Spleen (tissue), 13 donors: ENCODE measurements at places on chromosomes 7 and 10. TPM values are rescaled to one million over a fixed set of nuclear protein-coding genes. Genes with fewer than 3 reads are reported as not detected.
A peak's percentile ranks its signal among the peaks of the same experiment; 100 is the strongest.

KLF14 gene
- 1.0 TPM for total RNA-seq

ANXA7 gene
- 95.9 TPM for total RNA-seq

NCAPG2 gene
- total RNA-seq: 13.8 TPM

EN2 gene
- total RNA-seq: not detected

PSD gene
- total RNA-seq: 1.3 TPM

AP4M1 gene
- 12.0 TPM for total RNA-seq

TOMM7 gene
- 235 TPM for total RNA-seq

HTR5A gene
- total RNA-seq: not detected

ELAPOR2 gene
- 17.3 TPM for total RNA-seq

KAZALD1 gene
- 26.9 TPM for total RNA-seq

POR gene
- 117 TPM for total RNA-seq

TNS3 gene
- 152 TPM for total RNA-seq

GRCh38 chr10:104274762-104275721 lies 6.1 kb downstream of the GSTO2 start:
- DNase-seq: peak; percentile 87

GRCh38 chr7:91717681-91718470 lies 162.6 kb downstream of the MTERF1 start:
- DNase-seq: no peak

DNA sequence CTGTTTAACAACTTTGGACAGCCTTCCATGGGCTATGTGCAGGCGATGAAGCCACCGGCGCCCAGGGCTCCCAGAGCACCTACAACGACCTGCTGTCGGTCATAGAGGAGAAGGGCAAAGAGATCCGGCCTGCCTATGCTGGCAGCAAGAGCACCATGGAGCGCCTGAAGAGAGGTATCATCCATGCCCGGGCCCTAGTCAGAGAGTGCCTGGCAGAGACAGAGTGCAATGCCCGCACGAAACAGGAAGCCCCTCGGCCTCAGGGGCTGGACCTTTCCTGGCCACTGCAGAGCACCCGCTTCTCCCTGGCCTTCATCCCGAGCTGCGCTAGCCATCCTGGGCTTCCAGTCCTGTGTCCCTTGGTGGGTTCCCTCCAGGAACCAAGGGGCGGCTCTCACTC lies 497.0 kb upstream of the PHF14 start:
- peak; percentile 67 for DNase-seq

- DNase-seq: no peak
Observed at GRCh38 chr10:115022733-115023132, 70.4 kb upstream of the ATRNL1 start.

GRCh38 chr7:51307651-51308210 lies 8.9 kb downstream of the COBL start:
- no peak for DNase-seq

DNA sequence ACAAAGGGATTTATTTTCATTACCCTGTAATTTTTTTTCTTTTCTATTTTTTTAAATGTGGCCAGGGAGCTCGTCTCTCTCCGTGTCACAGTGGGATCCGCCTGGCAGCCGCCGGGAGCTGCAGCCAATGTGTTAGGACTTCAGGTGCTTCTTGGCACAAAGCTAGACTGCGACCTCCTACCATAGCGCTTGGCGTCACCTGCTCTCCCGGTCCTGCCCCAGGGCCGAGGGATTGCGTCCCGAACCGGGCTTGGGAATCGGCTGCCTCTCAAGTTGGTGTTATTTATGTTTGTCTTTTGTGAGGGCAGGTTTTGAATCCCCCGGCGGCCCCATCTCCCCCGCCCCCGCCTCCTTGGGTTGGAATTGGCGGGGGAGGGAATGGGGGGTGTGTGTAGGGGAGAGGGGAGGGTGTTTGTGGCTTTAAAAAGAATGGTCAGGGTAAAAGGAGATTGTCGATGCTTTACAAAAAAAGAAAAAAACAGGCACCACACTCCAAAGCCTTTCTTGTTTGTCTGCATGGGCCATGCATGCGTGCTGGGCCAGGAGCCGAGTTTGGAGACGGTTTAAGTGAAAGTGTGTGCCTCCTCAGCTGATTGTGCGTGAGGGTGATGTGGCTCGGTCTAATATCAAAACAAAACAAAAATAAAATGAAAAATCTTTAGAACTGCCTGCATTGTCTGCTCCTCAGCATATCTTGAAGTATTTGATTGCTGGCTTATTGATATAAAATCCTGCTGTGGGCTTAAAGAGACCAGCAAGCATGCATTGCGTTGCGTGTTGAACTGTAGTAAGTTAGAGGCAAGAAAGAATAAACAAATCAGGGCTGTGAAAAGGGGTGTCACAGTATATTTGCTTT lies 1.2 kb downstream of the PPP1R9A start:
- peak; percentile 72 for DNase-seq

GRCh38 chr10:122252805-122253204 lies 18.3 kb upstream of the BTBD16 start:
- peak; percentile 22 for DNase-seq

DNA sequence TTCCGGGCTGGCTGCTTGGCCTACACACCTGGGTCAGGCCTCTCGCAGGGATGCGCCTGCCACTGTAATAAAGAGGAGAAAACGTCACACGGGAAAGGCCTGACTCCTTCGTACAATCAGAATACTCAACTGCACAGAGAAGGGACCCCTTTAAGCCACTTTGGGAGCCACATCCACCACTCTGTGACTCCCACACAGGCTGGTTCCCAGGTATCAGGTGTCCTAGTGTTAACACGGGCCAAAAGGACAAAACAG lies 5.8 kb upstream of the ZNF736 start:
- DNase-seq: peak; percentile 77

GRCh38 chr10:16904639-16905061 lies 87.4 kb upstream of the RSU1 start:
- DNase-seq: no peak

GRCh38 chr7:142177869-142178268 lies 66.4 kb downstream of the MGAM2 start:
- DNase-seq: no peak

DNA sequence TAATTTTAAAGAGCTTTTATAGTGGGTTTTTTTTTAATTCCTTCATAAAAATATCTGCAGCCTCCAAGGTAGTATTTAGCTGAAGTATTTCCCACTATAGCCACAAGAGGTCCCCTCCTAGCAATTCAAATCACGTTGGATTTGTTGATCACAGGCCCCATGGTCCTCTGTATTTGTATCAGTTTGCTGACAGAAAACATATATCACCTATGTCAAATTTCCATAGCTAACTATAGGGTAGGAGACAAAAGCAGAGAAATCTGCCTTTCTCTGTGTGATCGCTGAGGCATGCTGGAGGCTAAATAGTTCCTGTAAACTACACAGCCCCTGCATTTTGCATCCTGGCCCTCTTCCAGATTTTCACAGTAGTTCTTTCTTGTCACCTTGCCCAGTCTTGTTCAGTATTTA lies 1.7 kb upstream of the CTNNA3 start:
- no peak for DNase-seq

- DNase-seq: no peak
Observed at GRCh38 chr7:44152971-44153947, 12.1 kb upstream of the MYL7 start.

DNA sequence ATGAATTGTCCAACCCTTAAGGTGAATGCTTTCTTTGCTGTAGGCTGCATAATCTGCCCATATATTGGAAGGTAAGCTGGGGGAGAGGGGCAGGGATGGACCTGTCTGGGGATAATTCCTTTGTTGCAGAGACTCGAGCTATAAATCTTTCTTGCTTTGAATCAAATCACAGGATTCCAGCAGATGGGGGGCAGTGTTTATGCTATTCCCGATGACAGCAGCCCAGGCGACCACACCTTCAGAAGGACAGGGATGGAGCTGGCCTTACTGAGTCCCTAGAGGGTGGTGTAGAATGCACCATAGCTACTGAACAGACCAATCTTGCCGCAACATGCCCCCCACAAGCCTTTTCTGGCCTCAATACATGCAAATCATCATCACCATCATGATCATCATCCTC lies 2.5 kb downstream of the PODXL start:
- DNase-seq: no peak

DNA sequence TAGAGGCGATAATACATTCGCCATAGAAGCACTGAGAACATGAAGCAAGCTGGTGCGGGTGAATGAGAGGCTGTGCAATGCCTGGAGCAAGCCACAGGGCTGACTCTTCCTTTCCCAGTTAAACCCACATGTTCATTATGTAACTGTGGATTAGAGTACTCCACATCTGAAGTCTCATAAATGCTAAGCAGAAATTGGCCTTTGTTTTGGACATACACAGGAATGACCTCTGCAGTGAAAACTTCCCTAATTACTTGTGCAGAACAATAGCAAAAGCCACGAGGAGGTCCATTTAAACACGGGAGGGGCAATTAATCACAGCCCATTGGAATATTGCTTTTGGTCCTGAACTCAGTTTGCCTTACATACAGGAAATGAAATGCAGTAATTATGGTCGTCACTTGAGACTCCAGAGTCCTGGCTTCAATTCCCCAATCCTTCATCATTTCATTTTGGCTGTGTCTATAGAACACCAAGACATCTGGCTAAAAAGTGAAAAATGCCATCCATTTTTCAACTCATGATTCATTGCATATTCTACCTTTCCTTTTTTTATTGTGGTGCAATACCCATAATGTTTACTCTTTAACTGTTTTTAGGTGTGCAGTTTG lies 78.7 kb upstream of the CXCL12 start:
- DNase-seq: no peak

GRCh38 chr7:47875998-47876744 lies 72.1 kb downstream of the PKD1L1 start:
- DNase-seq: no peak

- DNase-seq: no peak
Observed at GRCh38 chr7:112052498-112052897, 153.7 kb downstream of the DOCK4 start.

- no peak for DNase-seq
Observed at GRCh38 chr10:98892523-98892922, 343.1 kb downstream of the HPSE2 start.

DNA sequence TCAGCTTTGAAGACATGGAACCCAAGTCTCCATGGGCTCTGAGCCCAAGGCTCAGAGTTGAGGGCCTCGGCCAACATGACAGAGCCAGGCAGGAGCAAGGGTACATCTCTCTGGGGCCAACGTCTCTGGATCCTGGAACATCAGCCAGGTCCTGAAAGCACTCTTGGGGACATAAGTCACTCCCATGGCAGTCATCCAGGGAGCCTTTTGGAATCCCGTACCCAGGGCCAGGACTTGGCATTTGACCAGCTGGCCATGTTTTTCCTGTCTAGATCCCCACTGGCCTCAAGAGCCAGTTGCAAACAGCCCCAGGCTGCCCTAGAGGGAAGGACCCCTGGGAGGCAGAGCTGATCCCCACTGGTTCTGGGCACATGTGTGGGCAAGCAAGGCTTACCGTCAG lies 4.3 kb upstream of the CXCL12 start:
- peak; percentile 47 for DNase-seq

DNA sequence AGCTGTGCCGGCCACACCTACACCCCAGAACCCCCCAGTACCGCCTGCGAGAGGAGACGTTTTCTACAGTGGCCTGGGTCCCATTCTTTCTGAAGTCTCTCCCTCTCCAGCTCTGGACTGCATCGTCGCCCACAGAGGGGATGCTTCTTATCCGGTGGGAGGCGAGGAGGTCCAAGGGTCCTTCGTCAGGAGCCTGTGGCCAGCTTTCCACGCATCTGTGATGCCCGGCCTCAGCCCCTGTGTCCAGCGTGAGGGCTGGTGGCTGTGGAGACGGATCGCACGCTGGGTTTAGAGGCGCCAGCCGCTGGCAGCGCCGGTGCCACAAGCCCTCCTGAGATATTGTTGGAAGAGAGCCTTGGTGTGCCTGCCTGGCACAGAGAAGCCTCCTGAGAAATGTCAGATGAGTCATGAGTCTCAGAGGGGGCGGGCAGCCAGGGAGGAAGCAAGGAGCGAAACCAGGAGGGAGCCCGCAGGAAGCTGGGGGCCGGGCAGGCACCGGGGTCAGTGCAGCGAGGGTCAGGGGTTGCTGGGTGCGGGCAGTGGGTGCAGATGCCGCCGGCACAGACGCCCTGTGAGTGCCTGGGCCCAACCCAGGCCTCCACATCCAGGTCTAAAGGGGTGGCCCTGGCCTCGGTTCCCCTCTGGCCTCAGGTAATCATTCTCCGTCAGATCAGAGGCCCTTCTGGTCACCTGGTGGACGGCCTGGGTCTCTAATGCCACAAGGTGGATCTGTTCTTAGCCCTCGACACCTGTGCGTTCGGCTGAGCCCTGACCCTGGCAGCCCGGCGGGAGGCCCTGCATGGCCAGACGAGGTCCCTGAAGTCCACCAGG lies 86.0 kb upstream of the DIP2C start:
- no peak for DNase-seq

DNA sequence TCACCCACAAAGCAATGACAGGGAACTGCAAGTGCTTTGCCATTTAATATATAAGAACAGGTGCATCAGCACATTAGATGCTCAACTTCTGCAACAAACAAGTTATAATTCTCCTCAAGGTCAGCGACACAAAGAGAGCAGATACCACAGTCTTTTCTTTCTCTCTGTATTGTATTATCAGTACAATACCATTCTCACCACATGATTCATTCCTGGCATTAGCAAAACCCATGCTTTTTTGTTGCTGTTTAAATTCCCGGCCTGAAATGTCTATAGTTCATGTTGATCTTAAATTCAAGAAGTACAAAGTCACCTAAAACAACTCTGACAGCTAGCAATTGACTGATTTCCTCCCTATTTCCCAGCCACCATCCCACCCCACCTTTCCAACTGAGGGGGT lies 111.8 kb upstream of the FEZF1 start:
- no peak for DNase-seq

DNA sequence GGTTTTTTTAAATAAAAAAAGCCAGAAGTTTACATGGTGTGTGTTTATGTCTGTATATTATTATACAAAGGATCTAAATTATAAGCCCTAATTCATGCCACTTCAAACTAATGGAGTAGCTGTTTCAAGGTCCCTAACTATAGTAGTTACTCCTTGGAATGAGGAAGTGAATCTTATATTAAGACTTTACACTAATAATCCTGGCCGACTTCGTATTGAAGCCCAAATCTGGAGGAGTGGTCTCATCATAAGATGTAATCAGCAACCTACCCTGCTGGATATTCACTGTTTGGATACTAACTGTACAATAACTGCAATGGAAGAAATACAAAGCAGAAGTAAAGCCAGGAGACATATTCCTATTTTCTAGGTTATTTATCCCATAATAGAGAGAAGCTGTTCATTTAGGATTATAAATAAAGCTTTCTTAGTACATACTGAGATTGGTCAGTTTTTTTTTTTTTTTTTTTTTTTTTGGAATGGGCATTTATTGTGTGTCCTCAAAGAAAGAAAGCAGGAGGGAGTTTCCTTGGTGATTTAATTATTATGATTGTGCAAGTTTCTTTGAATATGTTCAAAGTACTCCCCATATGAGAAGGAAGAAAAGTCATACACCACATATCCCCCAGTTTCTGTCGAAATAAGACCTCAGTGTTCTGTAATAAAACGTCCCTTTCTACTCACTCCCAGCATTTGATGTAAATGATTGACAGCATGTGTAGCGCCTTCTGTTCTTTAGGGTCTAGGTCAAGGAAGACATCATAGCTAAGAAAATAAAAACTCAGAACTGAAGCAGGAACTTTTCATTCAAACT lies 397.8 kb downstream of the EXOC4 start:
- no peak for DNase-seq

DNA sequence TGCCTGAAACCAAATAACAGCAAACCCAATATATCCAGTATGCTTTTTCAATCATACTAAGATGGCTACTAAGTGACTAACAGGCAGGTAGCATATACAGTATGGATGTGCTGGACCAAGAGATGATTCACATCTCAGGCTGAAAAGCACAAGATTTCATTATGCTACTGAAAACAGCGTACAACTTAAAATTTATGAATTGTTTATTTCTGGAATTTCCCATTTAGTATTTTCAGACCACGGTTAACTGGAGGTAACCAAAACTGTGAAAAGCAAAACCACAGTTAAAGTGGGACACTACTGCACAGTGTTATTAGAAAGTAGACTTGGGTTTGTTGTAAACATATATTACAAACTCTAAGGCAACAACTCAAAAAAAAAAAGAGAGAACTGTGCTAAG lies 91.5 kb downstream of the KMT2C start:
- DNase-seq: no peak
